ENCODE measurements at places on chromosomes 3 and 15. TPM values are rescaled to one million over a fixed set of nuclear protein-coding genes. Genes with fewer than 3 reads are reported as not detected.
A peak's percentile ranks its signal among the peaks of the same experiment; 100 is the strongest.

Gene TMEM158
- 3.3 TPM for total RNA-seq

Gene ANKRD63
- under 0.01 TPM for total RNA-seq

Gene BLM
- total RNA-seq = 6.5 TPM

Gene EPHB3
- total RNA-seq = 0.83 TPM

- DNase-seq = no peak
These were observed 14.6 kb upstream of the PRKCD start for GRCh38 chr3:53146319-53146891.

GRCh38 chr15:68726246-68726645 lies 94.4 kb downstream of the ANP32A start:
- DNase-seq = no peak

DNA sequence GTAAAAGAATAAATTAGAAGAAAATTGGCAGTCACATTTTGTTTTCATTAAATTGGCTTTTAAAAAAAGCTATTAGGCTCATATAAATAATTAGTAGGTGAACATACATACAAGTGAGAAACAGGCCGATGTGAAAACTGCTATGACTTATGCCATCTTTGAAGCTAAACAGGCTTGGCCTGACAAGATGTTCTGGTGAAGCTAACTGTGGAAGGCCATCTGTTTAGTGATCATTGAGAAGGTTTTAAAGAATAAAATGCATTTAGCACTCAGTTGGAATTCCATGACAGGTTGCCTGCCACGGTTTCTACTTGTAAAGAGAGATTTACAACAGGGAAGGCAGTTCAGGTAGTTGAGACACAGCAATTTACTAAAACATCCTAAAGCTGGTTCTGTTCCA lies 264.0 kb upstream of the AGTR1 start:
- DNase-seq = no peak

- no peak for DNase-seq
These were observed 713.3 kb upstream of the EPHA6 start for GRCh38 chr3:96101006-96101560.

DNA sequence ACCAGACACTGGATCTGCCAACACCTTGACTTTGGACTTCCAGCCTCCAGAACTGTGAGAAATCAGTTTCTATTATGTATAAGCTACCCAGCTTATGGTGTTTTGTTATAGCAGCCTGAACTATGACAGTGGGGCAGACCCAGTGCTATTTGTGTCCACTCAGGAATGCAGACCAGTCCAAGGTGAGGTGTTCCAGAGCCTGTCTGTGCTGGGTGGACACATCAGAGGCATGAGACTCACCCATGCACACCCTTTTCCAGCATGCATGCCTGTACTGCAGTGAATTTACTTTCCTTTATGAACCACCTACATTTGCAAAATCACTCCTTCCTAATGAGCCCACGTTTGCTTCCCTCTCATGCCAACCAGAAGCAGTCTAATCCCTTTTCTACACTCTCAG lies 27.6 kb upstream of the DET1 start:
- DNase-seq = no peak

- no peak for DNase-seq
These were observed 477.8 kb upstream of the PROK2 start for GRCh38 chr3:72262736-72263135.

GRCh38 chr3:119534296-119534695 lies 25.1 kb downstream of the CD80 start:
- DNase-seq = no peak

GRCh38 chr15:41914411-41914810 lies 20.6 kb upstream of the SPTBN5 start:
- DNase-seq = no peak

- no peak for DNase-seq
These were observed 15.0 kb upstream of the HPS3 start for GRCh38 chr3:149114458-149114857.

DNA sequence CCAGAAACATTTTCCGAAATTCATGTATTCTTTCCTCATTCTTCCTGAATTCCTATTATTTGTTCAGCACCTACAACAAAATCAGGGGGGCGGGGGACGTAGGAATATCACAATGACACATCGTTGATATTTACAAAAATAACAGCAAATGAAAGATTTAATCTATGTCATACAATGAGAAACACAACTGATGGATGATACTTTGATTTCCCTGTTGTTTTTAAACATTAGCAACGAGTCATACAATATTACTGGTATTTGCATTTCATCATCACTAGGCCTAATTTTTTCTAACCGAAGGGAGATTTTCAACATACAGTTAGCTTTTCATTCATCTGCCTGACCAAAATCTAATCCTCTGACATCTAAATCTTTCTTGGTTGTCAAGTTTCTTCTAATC lies 45.3 kb upstream of the INO80 start:
- DNase-seq = peak; percentile 36
